ENCODE measurements at places on chromosomes 4 and X.
A peak's percentile ranks its signal among the peaks of the same experiment; 100 is the strongest.

GRCh38 chrX:129746557-129747470 is 8.0 kb downstream of the XPNPEP2 start:
- no peak for DNase-seq

DNA sequence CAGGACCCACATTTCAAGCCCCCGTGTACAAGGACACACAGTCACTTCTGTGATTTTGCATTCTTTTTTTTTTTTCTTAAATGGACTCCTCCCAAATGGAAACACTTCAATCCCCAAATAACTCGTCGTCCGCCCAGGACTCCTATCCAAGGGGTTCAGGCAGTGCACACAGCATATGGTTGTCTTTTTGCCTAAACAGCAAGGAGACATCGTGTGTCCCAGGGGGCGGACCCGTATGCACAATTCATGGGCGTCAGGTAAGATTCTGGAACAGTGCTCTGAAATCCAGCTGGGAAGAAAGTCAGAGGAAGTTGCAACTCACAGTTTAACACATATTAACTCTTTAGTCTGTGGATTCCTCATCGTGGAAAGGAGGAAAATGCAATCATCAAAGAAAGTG is 231.3 kb downstream of the SHOX start:
- no peak for DNase-seq

DNA sequence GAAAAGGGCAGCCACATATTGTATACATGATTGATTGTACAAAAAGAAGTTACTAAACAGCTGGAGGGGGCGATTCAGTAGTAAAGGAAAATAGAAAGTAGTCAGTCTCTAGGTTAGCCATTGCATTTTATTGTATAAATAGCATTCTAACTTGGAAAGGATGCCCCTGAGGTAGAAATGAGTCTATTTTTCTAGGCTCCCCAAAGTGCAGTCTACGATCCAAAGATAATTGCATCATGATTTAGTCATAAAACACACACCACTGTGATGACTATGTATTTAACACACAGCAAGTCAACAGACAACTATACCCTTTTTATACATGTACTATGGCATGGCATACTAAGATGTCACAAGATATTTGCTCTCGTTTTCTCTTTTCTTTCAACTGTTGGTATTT is 204.9 kb downstream of the APBB2 start:
- DNase-seq = peak; percentile 36

DNA sequence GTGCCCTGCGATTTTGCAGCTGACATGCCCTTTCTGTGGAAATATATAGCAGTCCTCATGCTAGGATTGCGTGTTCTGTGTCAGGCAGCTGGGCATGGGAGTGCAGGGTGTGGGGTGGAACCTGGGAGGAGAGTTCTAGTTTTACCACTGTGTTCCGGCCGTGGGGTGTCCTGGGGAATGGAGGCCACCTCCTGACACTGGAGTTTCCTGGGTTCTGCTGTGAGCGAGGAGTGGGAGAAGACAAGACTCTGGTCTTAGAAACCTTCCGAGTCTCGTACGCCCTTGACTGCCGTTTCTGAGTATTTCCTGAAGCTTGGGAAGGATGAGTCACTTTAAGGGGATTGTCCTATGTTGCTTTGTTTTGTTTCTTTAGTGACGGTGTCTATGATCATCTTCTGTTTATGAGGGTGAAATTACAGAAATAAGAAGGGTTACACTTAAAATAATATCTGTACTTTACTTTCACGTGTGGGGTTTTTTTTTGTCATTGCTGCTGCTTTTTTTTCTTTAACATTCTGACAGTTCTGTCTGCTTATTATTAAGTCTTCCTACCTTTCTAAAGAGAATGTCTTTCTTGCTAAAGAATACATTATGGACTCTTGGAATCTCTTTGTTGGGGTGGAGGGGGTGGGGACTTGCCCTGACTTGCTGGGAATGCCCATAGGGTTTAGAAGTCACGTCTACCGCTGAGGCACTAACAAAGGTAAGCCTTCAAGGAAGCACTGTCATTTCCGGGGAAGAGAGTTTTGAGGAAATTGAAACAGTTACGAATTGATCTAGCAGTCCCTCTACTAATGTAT is 19.1 kb downstream of the CD99 start:
- no peak for DNase-seq

DNA sequence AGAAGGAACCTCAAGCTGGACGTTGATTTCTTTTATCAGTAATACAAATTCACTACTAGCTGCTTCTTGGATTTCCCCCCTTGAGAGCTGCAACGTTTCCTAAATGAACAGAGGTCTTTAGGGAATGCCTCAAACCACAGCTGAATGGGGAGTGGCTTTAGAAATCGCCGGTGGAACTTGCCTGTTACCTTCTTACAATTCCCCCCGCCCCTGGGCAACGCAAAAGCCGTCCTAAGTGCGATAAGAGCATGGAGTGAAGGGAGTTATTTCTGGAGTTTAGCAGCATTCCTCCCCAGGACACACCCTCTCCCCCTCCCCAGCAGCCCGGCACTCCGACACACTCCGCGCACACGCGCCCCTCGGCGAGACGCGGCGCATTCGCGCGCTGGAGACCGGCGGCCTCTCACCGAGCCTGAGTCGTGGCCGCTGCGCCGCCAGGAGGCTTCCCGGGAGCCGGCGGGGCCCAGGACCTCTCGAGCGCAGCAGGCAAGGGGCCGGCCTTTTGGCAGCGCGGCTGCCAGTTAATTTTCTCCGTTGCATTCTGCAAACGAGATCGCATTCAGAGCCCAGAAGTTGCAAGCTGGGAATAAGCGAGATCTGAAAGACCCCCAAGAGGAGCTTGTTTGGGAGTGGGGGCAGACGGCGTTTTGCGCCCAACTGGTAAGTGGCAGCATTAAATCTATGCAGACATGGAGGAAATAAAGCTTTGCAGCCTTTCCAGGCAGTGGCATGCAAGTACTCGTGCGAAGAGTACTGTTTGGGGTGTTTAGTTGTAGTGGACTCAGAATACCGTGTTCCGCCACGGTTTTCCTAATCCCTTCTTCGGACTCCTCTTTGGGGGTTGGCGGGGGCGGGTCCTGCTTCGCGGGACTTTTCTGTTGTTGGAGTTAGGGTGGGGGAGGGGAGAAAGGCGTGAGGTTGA is 134.7 kb downstream of the PALLD start:
- no peak for DNase-seq

DNA sequence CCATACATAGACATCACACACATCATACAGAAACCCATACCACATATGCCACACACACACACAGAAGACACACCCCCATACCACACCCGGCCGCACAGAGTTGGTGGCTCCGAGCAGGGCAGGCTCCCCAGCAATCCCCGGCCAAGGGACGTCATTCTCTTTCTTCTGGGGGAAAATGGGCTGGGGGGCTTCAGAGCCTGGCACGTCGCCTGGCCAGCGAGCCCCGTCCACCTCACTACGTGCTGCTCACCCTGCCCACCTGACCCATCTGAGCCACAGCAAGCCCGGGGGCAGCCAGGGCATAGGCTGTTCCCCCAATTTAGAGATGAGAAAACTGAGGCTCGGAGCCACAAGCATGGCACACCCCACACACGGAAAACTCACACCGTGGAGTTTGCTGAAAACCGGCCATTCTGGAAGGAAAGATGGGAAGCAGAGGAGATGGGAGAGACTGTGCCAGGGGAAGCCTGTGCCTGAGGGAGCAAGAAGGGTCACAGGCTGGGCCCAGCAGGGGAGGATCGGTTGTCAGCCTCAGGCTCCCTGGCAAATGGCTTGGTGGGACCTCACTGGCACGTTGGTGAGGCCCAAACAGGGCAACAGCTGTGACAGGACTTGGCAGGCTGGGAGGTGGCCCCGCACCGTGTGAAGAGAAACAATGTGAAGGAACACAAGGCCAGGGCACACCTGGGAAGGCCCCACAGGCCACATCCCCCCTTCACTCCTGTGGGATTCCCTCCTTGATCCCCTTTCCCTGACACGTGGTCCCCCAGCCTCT is 73.2 kb downstream of the JAKMIP1 start:
- DNase-seq = no peak

DNA sequence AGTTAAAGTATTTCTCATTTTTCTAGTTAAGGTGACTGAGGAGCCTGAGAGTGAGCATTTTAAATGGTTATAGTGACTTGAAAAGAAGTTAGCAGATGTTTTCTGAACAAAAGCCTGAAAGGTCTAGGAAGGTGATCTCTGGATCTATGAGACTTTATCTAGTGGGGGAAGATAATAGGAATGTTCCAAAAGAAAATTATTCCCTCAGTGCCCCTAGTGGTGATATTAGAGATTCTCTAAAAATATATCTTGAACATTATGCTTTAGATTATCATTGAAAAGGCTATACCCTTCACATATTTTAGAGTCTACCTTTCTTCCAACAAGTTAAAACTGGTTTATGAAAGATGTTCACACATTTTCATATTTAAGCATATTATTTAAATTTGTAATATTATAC is 69.0 kb upstream of the SPANXN1 start:
- DNase-seq = no peak

GRCh38 chrX:66074920-66075879 is 35.3 kb upstream of the VSIG4 start:
- DNase-seq = no peak

GRCh38 chr4:83191026-83191425 is 76.5 kb upstream of the PLAC8 start:
- DNase-seq = no peak

GRCh38 chr4:6418193-6418755 is 54.1 kb downstream of the PPP2R2C start:
- no peak for DNase-seq

DNA sequence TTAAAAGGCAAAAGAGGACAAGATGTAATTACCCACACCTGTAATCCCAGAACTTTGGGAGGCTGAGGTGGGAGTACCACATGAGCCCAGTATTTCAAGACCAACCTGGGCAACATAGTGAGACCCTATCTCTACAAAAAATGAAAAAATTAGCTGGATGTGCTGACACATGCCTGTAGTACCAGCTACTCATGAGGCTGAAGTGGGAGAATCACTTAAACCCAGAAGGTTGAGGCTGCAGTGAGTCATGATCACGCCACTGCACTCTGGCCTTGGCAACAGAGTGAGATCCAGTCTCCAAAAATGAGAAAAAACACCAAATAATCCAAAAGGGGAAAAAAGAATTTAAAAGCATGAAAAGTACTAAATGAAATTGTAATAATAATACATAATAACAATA is 30.8 kb downstream of the NR0B1 start:
- no peak for DNase-seq

GRCh38 chrX:106725931-106726330 is 570 bp upstream of the RNF128 start:
- no peak for DNase-seq

DNA sequence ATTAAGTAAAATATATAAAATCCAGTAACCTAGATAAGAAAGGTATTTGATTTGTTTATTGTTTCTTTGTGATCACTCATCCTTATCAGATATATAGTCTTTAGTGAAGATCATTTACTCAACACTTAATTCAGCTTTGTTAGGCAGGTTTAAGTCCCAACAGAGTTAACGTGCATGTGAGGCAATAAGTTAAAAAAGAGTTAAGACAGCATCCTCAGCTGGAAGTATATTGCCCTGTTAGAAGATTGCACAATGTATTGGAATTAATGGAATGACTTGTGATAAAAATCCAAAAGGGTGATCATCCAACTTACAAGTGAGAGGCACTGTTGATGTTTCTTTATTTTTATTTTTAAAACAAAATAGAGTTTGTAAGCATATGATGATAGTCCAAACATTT is 1162.1 kb downstream of the RAPGEF2 start:
- no peak for DNase-seq

DNA sequence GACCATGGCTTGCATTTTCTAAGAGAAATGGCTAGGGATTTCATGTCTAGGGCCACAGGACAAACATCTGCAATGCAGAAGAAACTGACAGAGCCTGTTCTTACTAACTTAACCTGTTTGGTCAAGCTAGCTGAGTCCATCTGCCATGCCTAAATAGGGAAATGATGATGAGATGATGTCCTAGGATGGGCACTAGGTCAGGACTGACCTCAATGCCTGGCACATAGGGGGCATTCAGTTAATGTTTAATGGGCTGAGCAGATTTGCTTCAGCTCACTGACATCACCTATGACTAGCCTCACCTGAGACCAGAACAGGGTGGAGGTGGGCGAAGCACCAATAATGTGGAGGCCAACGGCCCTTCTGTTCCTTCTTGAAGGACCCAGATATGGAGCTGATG is 174.2 kb upstream of the SCML1 start:
- DNase-seq = no peak

DNA sequence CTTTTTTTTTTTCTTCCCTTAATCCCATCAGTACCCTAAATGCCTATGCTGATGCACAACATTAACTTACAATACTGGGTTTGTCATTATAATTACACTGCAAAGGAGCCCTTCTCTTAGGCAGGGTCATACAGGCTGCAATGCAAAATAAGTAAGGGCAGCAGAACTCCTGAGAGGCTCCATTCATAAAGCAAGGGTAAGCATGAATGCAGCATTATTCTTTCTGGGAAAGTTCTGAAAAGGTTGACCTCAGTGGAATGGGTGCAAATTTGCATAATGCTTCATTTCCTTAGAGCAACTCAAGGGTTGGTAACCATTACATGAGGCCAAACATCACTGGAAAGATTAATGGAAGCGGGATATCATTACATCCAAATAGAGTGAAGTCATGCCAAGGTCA is 789.2 kb downstream of the KLHL13 start:
- no peak for DNase-seq

DNA sequence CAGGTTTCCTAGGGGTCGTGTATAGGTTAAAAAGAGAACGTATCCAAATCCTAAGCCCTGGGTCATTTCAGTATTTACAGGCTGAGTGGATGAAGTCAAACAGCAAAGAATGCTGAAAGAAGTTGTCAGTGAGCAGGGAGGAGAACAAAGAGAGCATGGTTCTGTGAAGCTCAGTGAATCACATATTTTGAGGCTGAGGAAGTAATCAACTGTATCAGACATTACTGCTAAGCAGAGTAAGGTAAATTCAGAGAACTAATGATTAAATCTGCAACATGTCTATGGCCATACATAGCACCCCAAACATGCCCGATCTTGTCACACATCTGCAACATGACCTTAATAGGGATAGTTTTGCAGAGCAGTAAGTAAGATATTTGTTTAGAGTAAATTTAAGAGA is 1130.3 kb downstream of the RAPGEF2 start:
- no peak for DNase-seq

- DNase-seq = no peak
Measured at GRCh38 chrX:23628131-23628530, 39.2 kb upstream of the PRDX4 start.

- no peak for DNase-seq
Measured at GRCh38 chr4:112206431-112206830, 25.2 kb upstream of the AP1AR start.

DNA sequence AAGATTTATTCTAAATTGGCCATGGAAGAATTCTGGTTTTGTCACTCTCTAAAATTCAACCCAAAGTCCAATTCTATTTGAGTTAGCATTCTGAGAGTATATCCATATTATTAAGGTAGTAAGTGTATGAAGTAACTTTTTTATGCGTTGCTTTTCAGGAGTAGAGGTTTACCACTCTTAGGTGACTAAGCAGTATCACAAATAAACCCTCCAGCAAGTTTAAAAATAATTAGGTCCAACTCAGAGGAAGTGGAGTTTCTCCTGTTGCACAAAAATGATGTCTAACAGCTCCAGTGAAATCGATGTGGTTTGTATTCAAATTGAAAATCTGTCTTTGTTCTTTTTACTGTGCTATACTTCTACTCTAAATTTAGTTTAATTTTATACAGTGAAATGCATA is 6.6 kb downstream of the SCML1 start:
- DNase-seq = no peak

GRCh38 chr4:96131186-96131585 is 291.3 kb downstream of the PDHA2 start:
- DNase-seq = no peak
